ENCODE measurements at places on chromosomes 7 and 10. TPM values are rescaled to one million over a fixed set of nuclear protein-coding genes. Genes with fewer than 3 reads are reported as not detected.

DNA sequence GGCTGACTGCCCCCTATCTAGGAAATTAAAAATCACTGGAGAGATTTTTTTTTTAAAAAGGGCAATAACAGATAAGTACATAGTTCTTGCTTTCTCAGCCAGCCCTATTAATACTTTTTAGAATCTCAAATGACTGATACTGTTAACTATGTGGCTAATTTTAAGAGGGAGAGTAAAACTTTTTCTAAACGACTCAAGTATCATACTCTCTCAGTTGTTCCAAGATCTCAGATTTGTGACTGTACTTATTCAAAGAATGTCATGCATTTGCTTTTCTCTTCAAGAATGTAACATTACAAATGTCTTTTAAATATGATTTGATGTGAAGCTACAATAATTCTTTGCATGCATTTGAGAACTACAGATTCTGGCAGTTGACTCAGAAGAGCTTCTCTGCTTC lies 55.4 kb upstream of the RAB11FIP2 start:
- DNase-seq: no peak

DNA sequence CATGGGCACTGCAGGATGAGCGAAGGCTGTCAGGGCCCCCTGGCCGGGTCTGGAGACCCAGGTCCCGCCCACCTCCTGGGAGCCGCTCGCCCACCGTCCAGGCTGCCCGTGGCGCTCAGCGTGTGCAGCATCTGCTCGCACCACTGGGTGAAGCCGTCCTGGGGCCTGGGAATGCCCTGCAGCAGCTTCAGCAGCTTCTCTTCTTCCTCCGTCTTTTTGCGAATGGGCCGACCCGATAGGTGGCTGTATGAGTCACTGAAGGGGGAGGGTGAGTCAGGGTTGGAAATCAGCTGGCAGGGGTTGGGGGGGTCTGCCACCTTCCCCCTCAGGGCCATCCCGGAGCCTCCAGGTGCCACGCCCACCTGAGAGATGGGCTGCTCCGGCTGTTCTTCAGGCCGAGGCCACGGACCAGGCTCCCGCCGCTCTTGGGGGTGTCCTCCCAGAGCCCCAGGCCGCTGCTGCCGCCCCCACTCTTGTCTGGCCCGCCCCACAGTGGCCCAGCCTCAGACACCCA lies 8.7 kb downstream of the GNB2 start:
- DNase-seq: no peak

GRCh38 chr10:88794731-88795130 lies 7.8 kb upstream of the LIPM start:
- no peak for DNase-seq

DNA sequence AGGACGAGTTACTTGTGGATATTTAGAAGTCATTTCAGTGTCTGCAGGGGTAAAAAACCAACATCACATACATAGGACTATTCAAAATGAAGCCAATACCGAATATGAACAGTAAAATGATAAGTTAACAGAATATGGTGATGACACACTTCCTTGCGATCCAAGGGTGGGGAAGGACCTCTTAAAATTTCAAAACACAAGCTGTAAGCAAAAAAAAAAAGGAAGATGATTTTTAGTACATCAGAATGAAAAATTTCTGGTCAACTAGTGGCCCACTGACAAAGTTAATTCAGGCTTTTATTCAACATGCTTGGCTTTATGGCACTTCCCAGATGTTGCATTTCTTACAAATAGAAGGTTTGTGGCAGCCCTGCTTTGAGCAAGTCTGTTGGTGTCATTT lies 19.0 kb upstream of the GALNTL5 start:
- DNase-seq: no peak

- DNase-seq: no peak
Observed at GRCh38 chr7:108252177-108252576, 122.0 kb upstream of the LAMB4 start.

DNA sequence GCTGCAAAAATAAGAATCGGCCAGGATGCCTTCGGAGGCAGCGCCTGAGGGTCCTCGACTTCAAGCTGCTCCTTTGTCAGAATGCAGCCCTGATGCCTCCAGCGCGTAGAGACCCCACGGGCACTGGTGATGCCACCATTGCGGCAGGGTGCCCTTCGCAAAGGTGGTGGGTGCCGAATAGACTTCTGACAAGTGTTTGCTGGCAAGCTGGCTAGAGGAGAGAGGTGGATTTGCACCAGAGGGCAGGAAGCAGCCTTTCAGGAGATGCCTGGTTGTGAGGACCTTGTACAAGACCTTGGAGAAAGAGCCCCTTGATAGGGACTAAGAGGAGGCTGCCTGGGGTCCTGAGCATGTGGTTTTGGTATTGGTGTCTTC lies 103.2 kb upstream of the PPIF start:
- no peak for DNase-seq

GPR146 gene
- total RNA-seq: 0.66 TPM

PSPH gene
- total RNA-seq: 37.5 TPM

INHBA gene
- total RNA-seq: 68.9 TPM

AZGP1 gene
- 25.6 TPM for total RNA-seq

IFIT1 gene
- total RNA-seq: 52.3 TPM

AS3MT gene
- total RNA-seq: 0.35 TPM
